AG08395 (cell line): ENCODE measurements at places on chromosomes 7 and 10.

GRCh38 chr7:55405856-55406541, 40.9 kb downstream of the LANCL2 start:
- no peak for DNase-seq

DNA sequence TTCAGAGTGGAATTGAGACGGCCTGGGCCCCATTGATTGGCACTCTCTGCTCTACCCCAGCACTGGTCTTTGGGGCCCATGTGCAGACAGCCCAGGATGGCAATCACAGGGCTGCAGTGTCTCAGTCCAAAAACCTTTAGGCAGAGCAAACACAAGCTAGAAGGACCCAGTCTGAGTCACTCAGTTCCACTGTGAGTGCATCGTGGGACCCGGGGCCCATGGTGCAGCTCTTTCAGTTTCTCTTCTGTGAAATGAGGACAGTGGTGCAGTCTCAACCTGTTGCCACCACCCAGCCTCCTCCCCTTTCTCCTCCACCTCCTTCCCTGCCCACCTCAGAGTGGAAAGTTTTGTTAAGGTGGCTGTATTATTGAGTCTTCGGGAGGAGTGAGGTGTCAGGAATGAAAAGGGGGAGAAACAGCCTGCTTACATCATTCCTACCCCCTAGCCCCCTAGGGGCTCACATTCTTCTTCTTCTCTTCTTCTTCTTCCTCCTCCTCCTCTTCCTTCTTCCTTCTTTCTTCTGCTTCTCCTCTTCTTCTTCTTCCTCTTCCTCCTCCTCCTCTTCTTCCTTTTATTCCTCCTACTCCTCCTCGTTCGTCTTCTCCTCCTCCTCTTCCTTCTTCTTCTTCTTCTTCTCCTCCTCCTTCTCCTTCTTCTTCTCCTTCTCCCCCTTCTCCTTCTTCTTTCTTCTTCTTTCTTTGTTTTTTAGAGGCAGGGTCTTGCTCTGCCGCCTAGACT, 19.5 kb upstream of the CARD11 start:
- DNase-seq = no peak

- no peak for DNase-seq
Observed at GRCh38 chr10:90288391-90288933, 569.4 kb downstream of the HTR7 start.

- DNase-seq = no peak
Observed at GRCh38 chr7:112257073-112257472, 50.6 kb downstream of the ZNF277 start.

DNA sequence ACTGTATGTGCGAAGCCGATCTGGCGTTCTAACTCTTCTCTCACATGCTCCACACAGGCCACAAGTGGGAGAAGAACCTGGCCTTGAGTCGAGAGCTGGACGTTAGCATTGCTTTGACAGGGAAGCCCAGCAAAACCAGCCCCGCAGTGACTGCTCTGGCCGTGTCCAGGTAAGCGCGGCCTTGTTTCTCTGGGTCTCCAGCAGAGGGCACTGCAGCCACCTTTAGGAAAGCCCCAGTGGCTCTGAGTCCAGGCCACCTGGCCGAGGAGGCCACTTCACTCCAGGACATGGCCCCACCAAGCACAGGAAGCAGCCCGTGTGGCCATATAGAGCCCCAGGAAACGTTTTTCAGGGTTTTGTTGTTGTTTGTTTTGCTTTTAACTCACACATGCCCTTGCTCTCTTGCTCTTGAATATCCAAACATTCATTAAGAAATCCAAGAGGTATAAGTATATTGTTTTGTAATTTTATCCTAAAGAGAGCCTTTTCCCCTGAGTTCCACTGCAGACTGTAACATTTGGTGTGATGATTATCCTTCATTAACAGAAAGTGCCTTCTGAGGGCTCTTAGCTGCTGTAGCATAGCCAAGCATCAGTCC, 41.8 kb upstream of the LRRC18 start:
- DNase-seq = peak; percentile 62

- no peak for DNase-seq
Observed at GRCh38 chr7:157022681-157023588, 12.5 kb upstream of the MNX1 start.

DNA sequence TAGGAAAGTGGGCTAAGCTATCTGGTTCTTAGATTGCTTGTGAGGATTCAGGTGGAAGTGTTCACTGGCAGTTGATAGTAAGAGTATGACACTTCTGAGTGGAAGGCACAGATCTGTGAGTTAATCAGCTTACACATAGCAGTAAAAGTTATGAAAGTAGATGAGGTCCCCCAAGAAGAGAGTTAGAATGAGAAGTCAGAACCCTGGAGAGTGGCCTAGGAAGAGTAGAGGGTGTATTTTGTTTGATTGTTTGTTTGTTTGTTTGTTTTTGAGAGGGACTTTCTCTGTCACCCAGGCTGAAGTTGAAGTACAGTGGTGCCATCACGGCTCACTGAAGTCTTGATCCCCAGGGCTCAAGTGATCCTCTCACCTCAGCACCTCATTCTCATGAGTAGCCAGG, 44.1 kb downstream of the SP4 start:
- DNase-seq = no peak

DNA sequence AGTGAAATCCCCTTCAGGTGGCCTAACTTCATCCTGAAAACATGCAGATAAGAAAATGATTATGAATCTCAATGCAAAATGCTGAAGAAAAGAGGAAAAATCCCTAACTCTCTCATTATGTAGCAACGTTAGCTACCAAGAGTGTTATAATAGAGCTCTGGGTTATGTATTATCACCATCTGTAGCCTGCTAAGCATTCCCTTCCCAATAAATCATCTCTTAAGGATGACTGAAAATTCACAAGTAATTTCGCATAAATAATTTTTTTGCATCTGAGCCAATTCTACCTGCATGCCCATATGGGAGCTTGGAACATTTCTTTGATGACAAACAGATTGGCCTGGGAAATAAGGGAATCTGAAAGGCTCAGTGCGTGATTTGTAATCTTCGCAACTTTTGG, 216.1 kb downstream of the HTR7 start:
- DNase-seq = no peak

DNA sequence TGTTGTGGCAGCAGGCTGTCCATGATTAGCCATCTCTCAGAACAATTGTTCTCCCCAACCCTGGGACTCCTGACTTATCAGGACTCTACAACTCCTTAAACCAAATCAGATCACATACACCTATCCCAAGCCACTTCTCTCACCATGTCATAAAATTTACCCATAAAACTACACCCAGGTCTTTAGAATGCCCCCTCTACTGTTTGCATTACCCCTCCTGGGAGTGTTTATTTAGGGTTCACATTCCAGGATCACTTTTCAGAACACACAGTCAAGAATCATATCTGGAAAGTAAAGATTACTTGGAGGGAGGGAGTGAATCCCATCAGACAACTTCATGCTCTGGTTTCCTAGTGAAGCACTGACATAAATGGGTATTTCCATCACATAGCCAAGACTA, 7.1 kb downstream of the ASAH2 start:
- DNase-seq = no peak

DNA sequence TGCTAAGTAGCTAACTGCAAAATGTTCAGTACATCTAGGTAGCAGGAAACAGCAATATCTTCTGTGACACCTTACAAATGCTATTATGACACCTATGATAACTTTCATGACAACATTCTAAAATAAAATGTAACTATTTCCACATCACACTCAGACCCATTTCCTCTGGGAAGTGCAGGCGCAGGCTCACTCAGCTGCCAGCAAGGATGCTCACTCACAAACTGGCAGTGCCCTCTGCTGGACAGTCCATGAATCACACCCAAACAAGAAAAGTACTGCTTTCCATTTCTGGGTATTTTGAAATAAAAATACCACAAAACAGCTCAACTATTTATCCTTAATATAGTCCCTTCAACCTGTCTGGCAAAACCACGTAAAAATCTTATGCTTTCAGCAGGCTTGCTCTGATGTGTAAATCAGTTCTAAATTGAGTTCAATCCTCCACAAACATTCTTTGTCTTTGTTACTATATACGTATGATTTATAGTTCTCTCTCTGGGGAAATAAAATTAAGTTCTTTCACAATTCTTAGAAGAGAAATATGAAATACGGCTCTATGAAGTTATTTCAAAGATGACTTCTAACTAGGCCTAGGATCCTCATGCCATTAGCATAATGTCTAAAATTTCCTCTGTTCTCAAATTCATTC, 176.6 kb downstream of the PARD3 start:
- DNase-seq = peak; percentile 78

DNA sequence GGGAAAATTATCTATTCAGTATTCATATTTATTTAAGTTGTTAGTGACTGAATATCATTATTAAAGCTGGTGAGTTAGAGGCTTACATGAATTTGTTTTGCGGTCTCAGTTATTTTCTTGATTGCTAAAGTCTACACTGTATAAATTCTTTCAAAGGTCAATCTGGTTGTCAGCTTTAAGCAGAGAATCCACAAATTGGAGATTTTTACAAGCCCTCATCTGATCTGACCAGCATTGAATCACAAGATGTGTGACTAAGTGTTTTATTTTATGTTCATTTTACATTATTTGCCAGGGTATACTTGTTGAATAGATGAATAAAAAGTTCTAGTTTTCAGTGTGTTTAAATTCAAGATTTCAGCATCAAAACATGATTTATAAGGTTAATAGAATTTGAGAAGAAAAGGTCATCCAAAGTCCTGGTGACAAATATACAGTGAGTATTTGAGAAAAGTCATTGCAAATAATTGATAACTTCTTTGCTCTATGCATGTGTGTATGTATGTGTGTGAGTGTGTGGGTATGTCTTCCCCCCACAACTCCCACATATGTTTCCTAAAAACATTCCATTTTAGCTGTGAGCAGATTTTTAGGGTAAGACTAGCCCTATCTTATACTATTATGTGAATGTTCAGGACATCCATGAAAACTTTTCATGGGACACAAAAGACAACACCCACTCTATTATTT, 4.4 kb downstream of the SEMA3A start:
- DNase-seq = no peak

DNA sequence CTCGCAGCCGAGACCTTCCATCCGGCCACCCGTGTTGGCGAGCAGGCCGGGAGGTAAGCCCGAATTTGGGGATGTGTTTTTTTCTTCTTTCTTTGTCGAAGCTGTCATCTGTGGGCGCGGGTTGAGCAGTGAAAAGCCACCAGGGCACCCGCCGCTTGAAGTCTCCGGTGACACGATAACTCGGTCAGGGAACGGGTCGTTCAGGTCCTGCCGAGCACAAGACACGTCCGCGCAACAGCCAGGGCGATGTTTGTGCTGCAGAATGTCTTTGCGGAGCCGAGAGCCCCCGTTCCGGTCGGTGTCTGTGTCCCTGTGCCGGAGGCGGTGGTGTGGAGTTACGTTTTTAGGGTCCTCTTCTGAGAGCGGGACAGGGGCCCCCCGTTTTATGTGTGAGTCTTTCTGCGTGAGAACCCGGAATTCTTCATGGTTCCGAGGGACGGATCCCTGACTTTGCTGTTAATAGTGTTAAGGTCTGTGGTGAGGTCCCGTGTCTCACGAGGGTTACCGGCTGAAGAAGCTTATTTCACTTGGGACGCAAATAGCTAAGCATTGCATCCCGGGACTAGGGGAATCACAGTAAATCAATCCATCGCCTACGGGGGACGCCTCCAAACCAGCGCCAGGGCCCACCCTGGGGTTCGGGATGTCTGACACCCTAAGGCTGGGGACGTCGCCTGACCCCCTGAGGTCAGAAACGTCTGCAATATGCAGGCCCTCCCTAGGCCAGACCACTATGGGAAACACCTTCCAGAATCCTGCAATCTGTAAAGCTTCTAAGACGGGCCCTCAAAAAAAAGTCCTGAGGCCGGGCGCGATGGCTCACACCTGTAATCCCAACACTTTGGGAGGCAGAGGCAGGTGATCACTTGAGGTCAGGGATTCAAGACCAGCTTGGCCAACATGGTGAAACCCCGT, 99.5 kb downstream of the ELFN1 start:
- DNase-seq = no peak

DNA sequence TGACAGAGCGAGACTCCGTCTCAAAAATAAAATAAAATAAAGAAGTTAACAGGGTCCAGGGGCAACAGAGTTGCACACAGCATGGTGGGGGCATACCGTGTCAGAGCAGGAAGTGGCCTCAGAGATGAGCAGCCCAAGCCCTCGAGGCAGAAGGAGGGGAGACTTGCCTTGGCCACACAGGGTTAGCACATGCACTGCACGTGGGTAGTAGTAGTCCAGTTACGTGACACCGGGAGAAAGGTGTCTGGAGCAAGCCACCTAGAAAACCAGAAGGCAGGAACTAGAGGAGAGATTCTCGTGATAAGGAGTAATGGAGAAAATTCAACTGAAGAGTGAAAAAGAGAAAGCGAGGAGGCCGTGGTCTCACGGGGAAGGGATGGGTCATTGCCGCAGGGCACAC, 9.8 kb upstream of the DENND2A start:
- DNase-seq = no peak

DNA sequence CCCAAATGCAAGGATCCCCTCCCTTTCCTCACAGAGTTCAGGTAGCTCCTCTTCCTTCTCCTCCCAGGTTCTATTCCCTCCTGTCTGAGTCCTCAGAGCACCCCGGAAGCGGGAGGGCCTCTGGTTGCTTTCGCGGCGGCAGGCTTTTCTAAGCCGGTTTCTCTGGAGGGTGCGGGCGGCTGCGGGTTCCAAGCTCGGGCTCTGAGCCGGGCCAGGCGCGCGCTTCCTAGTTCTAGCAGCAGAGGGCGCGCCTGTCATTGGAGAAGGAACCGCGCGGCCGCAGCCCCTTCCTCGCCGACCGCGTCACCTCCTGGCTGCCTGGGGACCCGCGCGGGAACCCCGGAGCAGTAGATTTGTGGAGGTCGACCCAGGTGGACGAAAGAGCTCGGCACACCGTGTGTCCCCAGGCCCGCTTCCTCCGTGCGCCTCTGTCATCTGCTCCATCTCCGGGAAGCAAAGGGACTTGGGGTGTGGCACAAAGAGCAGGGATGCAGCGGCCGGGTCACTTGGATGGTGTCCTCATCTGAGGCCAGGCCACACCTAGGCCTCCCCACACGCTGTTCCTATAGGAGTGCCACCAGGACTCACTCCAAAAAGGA, 389.0 kb upstream of the PODXL start:
- DNase-seq = peak; percentile 59

DNA sequence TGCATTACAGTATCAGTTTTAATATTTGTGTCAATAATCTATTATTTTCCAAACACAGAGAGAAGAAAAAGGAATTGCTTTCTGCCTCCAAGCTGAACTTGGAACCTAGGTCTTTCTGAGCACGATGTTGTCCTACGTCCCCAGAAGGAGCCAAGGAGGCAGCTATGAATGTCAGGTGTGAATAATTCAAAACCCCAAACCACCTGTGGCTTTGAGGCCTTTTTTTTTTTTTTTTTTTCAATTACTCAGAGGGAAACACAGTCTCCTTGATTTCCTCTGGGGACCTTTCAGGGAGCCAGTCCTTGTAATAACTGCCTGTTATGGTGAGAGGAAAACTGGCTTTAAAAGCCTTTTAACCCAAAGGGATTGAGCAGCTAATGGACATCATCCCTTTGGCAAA, 8.3 kb downstream of the GPR85 start:
- no peak for DNase-seq

GRCh38 chr10:68231106-68231816, 652 bp downstream of the ATOH7 start:
- peak; percentile 90 for DNase-seq

- DNase-seq = no peak
Observed at GRCh38 chr10:18162021-18162627, 21.9 kb downstream of the CACNB2 start.
